Right cardiac atrium (tissue), 5 donors: ENCODE measurements at places on chromosomes 7 and 10.

DNA sequence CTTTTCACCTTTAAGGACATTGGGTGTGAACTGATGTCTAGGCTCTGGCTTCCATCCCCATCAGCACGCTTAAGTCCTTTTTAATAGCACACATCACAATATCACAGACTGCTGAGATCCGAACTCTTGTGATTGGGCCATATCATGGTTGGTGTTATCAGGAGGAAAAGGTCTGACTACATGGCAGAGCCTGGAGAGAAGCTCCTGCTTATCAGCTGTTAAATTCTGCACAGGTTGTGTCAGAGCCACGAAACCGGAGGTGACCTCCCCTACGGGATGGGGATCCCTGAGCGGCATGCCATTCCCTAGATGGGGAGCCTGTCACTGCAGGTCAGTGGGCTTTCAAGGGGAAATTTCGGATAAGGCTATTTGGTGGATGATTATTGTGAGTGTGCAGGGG, 182.4 kb downstream of the INHBA start:
- DNase-seq: no peak

DNA sequence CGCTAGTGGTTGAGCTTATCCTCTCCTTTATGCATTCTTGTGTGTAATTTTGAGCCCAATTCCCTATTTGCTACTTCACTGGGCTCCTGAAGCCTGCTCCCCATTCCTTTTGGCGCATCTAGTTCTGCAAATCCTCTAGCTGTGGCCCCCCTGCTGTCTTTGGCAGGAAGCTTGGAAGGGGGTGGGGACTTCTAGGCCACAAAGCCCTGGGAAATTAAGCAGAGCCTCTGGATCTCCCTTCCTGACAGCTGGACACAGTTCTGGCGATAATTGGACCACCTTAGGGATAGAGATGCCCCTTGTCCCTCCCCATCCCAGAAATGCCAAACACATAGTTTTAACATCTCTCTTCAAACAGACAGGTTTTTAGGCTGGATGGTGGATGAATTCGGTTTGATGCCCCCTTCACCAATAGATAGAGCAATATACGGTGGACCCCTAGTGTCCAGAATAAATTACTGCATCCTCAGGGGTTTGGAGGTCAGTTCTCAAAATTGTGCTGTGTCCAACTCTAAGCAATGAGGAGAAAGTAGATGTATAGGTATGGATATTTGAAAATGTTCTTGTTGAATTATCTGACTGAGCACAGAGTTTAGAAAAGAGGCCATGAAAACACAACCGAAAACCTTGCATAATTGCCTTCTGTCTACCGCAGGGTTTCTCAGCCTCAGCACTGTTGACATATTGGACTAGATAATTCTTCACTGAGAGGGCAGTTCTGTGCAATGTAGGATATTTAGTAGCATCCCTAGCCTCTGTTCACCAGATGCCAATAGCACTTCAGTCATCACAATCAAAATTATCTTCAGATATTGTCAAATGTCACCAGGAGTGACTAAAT, 75.5 kb downstream of the PAPSS2 start:
- DNase-seq: no peak

GRCh38 chr7:113878394-113878992, 40.3 kb downstream of the PPP1R3A start:
- DNase-seq: no peak

DNA sequence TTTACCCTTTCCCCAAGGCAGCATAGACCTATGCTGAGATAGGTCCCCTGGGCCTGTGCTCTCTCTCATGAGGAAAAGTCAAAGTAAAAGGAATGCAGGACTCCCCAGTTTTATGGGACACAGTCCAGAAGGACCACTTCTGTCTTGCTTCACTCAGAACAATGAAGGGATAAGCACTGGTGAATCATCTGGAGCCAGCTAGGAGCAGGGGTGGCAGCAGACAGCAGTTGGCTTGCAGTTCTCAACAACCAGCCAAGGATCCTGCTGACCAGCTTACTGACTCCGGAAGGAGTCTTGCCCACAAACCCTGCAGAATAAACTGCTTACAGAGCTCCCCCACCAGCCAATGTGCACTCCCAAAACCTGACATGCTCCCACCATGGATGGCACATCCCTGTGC, 152.1 kb upstream of the GHITM start:
- DNase-seq: no peak
